ENCODE measurements at places on chromosomes 7 and 10.

- no peak for DNase-seq
Measured at GRCh38 chr10:60767424-60767823, 10.9 kb upstream of the CDK1 start.

DNA sequence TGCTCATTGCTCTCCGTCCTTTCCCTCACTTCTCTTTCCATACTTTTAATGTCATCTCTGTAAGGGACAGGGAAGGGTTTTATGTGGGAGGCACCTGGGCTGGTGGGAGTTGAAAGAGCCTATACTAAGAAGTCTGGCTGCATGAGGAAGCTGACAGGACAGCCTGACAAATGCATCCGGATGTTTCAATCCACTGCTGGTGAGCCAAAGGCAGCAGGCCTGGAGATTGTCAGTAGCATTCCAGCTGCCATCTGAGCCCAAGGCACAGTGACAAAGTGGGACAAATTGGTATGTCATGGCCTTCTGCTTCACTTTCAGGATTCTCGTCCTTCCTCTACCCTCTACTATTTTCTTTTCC lies 218.4 kb downstream of the STK31 start:
- no peak for DNase-seq

DNA sequence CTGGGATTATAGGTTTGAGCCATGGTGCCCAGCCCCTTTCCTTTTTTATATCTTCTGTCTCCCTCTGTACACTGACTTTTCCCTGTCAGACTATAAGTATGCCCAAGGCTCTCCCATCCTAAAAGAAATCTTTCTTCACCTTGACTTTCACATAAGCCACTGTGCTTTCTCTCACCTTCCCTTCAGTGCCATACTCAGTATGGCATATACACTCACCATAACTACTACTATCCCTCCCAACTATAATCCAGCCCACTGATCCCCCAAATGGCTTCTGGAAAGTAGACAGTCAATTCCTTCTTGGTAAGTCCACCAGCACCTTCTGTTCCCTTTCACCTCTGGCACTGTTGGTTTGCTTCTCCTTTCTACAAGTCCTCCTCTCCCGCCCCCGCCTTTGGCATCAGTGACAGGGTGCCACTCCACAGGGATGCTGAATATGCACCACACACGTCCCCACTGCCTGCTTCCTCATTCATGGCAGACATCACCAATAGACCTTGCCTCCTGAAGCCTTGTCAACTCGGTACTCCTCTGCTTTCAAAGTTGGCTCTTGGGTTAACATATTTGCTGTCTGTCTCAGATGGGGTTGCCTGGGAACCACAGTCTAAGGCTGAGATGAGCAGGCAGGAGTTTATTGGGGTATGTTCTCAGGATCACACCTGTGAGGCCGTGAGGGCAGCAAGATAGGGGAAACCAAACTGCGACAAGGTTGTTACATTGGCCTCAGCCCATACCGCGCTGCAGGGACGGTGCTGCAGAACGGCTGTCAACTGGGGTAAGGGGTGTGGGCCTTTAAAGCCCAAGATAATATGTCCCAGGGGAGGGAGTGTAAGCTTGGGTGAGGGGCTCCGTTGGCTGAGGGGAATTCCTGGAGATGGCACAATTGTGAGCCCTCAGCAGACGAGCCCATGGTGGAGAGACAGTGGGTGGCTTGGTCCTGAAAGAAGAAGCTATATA lies 7.2 kb upstream of the PSAP start:
- no peak for DNase-seq

DNA sequence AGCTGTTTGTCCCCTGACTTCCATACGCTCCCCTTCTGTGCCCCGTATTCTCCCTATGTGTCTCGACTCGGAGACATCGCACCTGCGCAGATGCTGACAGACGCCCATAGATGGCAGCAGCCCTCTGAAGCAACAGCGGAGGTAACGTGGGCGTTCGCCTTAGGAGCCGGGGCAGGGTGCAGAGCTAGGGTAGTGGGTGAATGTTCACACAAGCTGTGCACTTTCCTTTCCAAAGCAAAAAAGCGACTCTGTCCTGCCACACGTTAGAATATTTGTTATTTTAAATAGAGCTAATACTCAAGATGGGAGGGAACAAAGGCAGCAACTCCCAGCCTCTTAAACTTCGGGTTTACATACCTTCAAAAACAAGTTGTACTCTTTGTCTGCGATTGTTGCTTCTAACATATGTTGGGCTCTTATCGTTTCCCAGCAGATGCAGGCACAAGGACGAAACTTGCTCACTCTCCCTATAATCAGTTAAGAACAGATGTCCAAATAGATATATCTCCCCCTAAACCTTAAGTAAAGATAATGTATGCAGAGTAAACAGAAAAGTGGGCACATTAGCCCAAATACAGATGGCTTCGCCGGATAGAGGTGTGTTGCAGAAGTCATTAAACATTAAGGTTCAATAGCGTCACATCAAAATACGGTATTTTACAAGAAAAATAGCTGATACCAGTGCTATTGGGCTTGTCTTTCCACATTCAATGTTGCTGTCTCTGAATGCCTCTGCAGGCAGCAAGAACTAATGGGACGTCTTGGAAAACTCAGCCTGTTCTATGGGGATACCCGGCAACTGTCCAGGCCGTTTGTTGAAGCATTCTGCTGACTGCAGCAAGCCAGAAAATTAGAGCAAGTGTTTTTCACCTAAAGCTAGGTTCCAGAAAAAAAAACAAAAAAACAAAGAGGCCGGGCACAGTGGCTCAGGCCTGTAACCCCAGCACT lies 340.3 kb upstream of the PRKCQ start:
- DNase-seq = peak; percentile 50

GRCh38 chr10:114245121-114245791 lies 6.2 kb downstream of the VWA2 start:
- DNase-seq = no peak

DNA sequence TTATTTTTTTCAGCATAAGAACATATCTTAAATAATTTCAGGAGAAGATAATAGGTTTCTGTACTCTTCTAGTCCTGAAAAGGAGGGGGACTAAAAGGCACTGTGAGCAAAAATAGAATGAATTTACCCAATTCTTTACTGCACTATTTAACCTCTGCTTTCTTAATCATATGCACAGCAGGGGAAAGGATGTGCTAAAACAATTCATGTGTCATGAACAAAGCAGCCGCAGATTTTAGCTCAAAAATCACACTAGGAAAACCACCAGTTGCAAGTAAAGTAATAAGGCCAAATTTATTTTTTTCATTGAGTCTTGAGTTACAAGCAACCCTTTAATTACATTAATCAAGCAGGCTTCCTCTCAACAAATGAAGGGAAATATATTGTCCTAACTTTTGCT lies 80.1 kb downstream of the CABCOCO1 start:
- DNase-seq = no peak

GRCh38 chr10:120145107-120145506 lies 252.6 kb downstream of the SEC23IP start:
- DNase-seq = no peak

DNA sequence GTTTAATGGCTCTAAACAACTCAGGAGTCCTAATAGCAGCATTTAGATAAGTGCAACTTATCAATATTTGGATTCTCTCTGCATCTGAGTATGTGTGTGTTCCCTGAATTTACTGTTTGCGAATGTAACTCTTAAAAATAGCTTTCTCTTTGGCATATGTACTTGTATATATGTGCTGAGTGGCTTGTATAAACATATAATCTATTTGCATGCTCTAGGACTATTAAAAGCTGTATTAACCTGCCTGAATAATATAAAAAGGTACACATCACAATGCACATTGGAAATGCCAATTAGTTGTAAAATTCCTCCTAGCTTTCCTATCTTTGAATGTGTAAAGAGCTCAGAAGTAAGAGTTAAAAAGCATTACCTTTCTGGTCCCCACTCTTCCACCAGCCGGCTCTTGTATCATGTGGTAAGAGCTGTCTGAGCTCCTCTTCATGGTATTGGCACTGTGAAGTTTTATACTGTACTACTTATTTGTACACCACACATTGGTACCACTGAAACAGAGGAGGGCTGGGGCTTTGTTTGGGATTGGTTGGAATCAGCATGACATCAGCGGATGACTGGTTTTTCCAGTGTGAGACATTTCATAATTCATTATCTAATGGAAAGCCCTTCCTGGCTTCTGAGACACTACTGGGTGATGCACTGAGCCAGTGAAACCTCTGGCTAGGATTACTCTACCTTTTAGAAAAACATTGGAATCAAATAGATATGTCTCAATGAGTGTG lies at the start of gene INHBA:
INHBA (minus strand) TSS at position 456 of the 737 bp plus-strand sequence. CDS start 2,716 bp downstream, outside the sequence.
- DNase-seq = no peak

- no peak for DNase-seq
Measured at GRCh38 chr10:112026438-112026837, 157.1 kb downstream of the GPAM start.

All from stimulated activated CD8-positive, alpha-beta memory T cell treated with anti-CD3 and anti-CD28 coated beads, Interleukin-4, amount 100 ng/mL, for 1 hour (primary cell).